ENCODE measurements at places on chromosomes 2 and 18.

DNA sequence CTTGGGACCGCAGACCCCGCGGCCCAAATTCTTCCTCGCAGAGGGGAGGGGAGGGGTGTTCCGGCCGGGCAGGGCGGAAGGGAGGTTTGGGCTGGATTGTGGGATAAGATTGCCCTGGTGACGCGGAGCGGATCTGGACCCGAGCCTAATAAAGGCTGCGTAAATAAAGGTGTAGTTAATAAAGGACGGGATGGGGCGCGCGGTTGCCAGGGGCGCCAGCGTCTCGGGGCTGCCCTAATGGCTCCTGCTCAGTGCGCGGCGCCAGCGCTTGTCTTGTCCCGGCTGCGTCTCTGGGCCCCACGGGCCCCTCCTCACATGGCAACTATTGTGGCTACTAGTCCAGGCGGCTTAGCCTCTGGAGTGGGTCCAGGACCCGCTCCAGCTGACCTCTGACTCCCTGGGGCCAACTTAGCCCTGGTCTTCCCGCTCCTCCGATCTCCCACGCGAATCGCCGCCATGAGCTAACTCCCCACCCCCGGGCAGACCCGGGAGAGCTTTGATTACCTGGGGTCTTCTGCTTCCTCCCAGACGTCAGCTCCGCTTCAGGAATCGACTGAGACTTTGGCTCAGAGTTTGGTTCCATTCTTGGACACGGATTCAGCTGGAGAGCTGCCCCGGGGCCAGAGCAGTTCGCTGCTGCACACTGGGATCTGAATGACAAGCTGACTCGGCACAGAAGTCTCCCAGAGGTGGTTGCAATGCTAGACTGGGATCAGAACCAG, 36.5 kb downstream of the SLC25A52 start:
- DNase-seq, result no peak

DNA sequence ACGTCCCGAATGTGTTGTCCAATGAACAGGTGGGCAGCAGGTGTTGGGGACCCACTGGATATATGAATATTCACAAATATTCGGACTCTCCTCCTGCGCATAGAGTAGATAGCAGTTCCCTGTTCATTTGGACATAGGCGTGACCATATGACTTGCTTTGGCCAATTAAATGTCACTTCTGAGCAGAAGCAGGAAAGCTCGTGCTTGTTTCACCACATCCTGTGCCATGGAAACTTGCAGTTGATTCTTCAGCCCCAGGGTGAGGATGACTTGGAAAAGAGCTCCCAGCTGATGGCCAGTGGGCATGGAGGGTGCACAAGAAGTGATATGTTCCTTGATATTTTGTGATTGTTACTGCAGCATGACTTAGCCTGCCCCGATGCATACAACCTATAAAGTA, 52.6 kb downstream of the PTPRM start:
- no peak for DNase-seq

DNA sequence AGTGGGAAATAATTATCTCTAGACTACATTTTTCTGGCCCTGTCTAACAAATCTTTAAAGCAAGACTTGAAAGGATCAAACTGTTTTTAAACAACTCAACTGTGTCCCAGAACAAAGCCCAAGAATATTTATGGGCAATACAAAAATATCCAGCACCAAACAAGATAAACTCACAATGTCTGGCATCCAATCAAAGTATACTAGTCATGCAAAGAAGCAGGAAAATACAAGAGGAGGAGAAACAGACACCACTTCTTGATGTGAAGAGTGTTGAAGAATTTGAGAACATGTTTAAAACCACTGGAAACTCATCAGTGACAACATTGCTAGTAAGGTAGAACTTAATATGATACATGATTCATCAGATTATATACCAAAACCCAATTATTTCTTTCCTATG, 66.1 kb upstream of the CDC42EP3 start:
- DNase-seq, result no peak

DNA sequence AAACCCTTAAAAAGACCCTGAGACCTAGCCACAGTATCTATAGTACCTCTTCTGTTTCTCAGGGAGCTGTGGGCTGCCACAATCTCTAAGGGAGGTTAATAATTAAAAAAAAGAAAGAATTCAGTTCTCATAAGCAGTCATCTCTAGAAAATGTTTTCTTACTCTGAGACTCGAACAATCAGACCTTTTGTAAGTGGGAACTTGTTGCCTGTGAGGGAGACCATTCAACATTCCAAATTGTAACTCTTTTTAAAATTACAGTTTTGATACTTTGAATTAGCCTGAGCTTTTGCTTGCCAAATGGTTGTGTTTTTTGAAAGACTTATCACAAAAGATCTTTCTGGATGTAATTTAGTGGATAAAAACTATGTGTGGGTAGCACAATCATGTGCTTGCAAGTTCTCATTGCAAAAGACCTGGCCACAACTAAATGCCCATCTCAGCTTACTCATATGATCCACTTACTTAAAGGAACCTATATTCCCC, 33.3 kb downstream of the IL1R2 start:
- DNase-seq, result no peak

- no peak for DNase-seq
Measured at GRCh38 chr2:217979151-217979811, 23.5 kb downstream of the TNS1 start.

GRCh38 chr2:199480966-199481365, 23.2 kb upstream of the SATB2 start:
- DNase-seq, result no peak

DNA sequence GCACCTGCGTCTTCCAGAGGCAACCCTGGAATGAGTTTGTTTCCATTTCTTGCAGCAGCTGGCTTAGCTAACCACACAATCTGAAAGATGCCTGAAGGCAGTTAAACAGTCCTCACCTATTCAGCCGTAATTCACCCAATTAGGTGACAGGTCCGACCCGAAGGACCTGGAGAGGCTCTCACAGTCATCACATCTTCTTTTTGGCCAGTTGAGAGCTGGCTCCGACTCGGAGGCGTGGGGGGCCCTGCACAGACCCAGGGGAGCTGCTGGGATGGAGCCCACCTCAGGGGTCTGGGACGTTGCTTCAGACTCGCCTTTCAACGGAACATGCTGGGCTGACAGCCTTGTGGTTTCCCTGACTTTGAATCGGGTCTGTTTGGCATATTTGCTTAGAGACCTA, 187.3 kb downstream of the RTP5 start:
- DNase-seq, result no peak

GRCh38 chr2:16363581-16363980, 302.1 kb downstream of the CYRIA start:
- no peak for DNase-seq

DNA sequence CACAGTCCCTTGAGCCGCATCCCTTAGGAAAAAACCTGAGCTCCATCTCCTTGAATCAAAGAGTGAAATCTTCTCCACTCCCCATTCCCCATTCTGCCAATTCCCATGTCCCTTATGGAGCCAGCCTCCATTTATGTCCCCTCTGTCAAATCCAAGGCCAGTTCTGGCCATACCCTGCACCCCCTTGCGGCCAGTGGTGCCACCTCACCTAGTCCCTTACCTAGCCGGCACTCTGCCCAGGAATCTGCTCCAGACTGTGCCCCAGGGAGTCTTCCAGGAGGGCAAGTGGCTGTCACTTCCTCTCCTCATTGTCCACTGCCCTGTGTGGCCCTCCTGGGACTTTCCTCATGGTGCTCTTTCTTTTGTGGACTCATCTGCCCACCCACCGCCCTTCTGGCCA, 195.4 kb upstream of the RMP24 start:
- no peak for DNase-seq

- DNase-seq, result no peak
Measured at GRCh38 chr2:37617119-37617892, 54.1 kb downstream of the CDC42EP3 start.

DNA sequence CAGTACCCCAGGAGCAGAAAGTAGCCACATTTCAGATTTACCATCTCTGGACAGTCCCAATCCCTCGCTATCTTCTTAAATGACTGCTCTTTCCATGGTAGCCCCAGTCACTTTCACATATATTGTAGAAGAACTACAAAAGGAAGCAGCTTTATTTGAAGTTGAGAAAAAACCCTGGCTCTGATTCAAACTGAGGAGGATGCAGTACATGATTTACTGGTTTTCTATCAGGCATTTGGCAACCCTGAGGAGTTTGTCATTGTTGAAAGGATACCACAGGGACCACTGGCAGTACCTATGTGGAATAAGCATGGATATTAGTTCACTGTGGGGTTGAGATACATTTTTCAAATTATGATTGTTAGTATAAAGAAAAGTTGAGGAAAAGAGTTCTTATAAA, 640.9 kb upstream of the SETBP1 start:
- DNase-seq, result no peak

DNA sequence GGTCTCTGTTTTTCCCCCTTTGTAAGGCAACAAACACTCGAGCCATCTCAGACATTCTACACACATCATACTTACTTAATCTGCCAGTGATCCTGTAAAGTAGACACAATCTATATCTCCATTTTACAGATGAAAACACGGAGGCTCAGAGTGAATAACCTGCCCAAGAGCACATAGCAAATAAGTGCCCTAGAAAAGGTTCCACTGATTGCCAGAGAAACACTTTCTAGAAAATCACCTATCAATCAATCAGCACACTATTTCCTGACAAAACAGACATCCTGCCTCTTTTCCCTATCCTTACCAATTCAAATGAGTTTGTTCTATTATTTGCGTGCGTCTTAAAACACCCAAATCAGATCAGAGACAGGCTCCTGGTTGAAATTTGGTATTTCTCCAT, 23.9 kb downstream of the SLC66A3 start:
- no peak for DNase-seq

GRCh38 chr2:43206602-43207001, 19.8 kb downstream of the ZFP36L2 start:
- DNase-seq, result no peak

- DNase-seq, result peak; percentile 20
Measured at GRCh38 chr18:22282311-22283115, 113.1 kb downstream of the GATA6 start.

- no peak for DNase-seq
Measured at GRCh38 chr18:811892-812375, at the start of gene YES1. TSS of gene YES1 (minus strand) at chr18:812242. CDS start at chr18:756827, 55,415 bp downstream.

DNA sequence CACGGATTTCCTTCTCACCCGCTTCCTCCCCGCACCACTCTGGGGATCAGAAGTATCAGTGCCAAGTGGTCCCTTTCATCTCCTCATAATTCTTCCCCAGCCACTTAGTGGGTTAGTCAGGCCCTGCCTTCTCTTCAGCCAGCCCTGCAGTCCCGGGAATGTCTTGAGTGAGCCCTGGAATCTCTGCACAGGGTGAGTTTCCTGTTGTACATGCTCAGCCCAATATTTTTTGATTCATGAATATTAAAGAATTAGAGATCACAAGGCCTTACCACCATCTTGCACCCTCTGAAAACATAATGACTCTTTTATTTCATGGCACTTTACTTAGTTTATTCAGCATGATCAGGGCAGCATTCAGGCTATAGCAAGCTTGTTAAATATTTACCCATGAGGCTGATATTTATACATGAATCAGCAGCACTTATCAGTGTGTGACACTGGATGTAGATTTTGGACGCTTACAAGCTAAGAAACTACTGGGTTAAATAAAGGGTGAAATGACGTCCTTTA, 159.4 kb upstream of the FOSL2 start:
- DNase-seq, result no peak

DNA sequence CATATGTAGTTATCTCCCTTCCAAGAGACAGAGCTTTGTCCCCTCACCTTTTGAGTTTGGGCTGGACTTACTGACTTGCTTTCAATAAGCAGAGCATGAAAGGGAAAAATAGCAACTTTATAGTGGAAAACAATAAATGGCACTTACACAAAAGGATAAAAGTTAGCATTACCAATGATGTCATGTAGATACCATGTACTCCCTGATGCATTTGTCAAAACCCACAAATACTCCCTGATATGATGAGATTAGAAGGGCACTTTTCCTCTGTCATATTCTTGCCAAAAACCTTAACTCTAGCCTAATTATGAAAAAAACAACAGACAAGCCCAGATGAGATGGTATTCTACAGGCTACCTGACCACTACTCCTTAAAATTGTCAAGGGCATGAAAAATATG, 16.0 kb downstream of the HIBCH start:
- no peak for DNase-seq

GRCh38 chr2:190180313-190181122, 118.0 kb upstream of the MSTN start:
- DNase-seq, result no peak

- no peak for DNase-seq
Measured at GRCh38 chr2:133098787-133099186, 428.8 kb upstream of the LYPD1 start.

GRCh38 chr18:72427721-72428120, 116.4 kb downstream of the CBLN2 start:
- DNase-seq, result no peak

DNA sequence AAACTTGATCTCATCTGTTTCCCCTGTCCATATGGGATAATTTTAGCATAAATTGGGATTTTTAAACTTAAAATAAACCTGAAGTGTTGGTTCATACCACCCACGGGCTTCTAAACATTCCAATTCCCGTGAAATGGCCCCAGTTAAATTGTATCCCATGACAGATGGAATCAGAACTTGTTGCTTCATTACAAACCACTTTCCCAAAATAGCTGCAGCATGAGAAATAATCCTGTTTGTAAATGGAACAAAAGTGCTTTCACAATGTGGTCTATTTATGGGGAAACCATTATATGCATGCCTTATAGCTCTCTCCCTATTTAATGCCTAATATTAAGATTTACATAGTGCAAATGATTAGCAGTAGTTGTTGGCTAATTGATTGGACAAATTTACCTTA, 15.9 kb downstream of the SCG2 start:
- no peak for DNase-seq

DNA sequence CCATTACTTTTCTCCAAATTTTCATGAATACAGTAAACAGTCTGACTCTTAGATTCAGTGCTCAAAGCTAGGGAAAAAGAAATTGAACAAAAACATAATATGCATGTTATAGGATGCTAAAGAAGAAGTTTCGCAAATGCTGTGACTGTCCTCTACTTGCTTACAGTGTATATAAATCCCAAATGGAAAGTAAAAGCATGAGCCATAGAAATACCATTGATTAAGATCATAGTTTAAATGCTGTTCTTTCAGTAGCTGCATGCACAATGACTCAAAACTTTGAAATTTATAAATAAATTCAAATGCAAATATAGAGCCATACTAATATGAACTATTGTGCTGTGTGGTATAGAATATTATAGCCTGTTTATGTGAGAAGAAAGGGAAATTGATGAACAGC, 1113.9 kb upstream of the ACVR2A start:
- no peak for DNase-seq

- DNase-seq, result no peak
Measured at GRCh38 chr2:20549691-20550348, 101.1 kb downstream of the HS1BP3 start.

DNA sequence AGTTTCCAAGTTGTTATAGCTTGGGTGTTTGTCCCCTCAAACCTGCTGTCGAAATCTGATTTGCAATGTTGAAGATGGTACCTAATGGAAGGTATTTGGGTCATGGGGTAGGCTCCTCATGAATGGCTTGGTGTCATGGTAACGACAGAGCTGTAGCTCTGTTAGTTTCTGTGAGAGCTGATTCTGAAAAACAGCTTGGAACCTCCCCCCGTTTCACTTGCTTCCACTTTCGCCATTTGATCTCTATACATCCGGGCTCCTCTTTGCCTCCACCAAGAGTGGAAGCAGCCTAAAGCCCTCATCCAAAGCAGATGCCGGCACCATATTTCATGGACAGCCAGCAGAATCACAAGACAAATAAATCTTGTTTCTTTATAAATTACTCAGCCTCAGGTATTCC, 1035.1 kb upstream of the SLC39A10 start:
- no peak for DNase-seq

- no peak for DNase-seq
Measured at GRCh38 chr2:85976106-85976920, 87.5 kb upstream of the ST3GAL5 start.
